Bronchial epithelial cell (primary cell): ENCODE measurements at places on chromosomes 3 and 15. TPM values are rescaled to one million over a fixed set of nuclear protein-coding genes. Genes with fewer than 3 reads are reported as not detected.

SETMAR gene
- total RNA-seq = 3.5 and 5.0 TPM in 2 replicates

GRCh38 chr3:178771511-178771910 lies 235.3 kb downstream of the KCNMB2 start:
- DNase-seq = peak; percentile 34

DNA sequence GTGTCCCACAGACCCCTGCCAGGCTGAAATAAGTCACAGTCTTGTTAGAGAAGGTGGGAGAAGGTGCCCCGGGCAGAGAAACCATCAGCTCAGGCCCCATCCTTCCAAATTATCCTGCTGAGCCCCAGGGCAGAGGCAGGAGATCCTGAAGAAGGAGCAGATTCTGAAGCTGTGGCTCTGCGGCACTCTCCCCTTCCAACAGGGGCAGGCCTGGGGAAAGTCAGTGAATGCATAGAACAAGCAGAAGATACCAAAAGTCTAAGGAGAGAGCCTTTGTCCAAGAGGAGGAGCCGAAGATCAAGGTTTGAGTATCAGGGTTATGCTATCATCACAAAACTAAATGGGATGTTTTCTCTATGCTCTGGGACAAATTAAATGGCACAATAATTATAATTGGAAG lies 249.3 kb downstream of the XXYLT1 start:
- no peak for DNase-seq

DNA sequence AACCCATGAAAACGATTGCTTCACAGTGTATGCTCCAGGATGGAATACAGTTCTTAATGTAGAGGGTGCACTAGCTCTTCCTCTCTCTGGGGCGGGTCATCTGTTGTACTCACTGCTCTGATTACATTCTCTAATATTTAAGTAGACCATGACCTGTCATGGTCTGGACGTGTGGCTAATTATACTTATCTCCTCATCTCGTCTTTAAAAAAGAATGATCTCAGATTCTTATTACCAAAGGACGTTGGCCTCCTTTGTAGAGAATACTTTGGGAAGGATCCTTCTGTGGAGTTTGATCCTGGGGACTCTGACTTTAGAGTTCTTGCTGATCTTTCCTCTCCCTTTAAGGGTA lies 48.4 kb upstream of the TRAK1 start:
- no peak for DNase-seq

DNA sequence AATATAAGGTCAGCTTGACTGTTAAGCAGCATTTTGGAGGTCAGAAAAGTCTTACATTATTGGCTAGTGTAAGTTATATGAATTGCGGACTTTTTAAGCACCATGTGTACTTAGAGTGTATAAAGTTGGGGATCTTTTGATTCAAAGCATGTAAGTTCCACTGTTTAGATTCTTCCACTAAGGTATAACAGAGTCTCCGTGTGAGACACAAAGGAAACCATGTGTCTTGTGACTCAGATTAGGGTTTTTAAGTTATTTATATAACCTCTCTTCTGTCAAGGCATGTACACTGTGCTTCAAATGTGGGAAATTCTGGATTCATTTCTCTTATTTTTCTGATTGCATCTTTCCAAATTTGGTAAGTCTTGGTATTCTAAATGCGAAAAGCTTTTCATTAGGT lies 143.5 kb upstream of the SOX2 start:
- DNase-seq = peak; percentile 78
